Sigmoid colon (tissue), 7 donors: ENCODE measurements at places on chromosomes 2 and 18. TPM values are rescaled to one million over a fixed set of nuclear protein-coding genes. Genes with fewer than 3 reads are reported as not detected.

DNA sequence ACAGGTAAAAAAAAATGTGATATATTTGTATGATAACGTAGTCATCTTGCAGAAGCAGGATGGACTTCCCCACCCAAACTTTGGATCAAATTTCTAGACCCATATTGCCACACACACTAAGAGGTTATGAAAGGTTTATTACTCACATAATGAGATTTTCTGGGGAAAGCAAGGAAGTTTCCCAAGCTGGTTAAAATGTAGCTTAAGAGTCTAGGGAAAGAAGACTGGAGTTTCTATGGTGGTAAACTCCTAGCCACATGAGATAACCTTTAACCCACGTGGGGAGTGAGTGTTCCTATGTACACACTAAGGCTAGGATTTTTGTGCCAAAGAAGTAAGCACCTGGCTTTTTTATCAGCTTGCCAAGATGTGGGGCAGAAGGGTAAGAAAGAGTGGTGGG is 335.7 kb upstream of the UBE2E3 start:
- H3K27ac ChIP-seq: no peak overlapping the region
- no peaks in the 10 kb centered on the region for H3K27me3 ChIP-seq
- DNase-seq: no peak
- no peak overlapping the region for H3K4me3 ChIP-seq

CMPK2 gene
- 11.1 TPM for total RNA-seq

GRCh38 chr18:55300421-55300935 is 287.5 kb downstream of the TCF4 start:
- H3K27me3 ChIP-seq: no peaks in the 10 kb centered on the region
- DNase-seq: no peak
- H3K36me3 ChIP-seq: no peaks in the 10 kb centered on the region
- H3K27ac ChIP-seq: no peak overlapping the region
- peak overlapping the region; percentile 11 for H3K4me3 ChIP-seq
- H3K4me1 ChIP-seq: no peaks in the 10 kb centered on the region

- no peaks in the 10 kb centered on the region for H3K36me3 ChIP-seq
- H3K4me3 ChIP-seq: no peak overlapping the region
- no peak for DNase-seq
- H3K27ac ChIP-seq: no peak overlapping the region
Measured at GRCh38 chr2:210072922-210073509, 70.6 kb downstream of the RPE start.

TMEM247 gene
- not detected for total RNA-seq

DNA sequence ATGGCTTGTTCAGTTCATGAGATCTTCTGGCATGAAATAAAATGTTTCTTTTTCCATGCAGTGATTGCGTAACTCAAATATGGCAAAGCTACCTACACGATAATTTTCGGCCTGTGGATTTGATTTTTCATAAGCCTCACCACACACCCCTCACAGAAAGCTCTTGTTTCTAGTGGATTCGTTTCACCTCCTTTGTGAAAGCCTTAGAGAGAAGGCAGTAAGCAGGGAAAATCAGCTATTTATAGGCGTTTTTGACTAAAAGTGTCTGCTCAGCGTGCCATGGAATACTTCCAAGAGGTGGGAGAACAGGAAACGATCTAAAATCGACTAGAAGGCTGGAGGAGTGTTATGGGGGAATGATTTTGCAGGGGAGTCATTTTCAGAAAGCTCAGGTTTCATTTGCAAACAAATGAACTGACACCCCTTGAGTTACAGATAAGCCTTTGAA is 417.9 kb downstream of the TGIF1 start:
- no peak overlapping the region for H3K4me3 ChIP-seq
- H3K4me1 ChIP-seq: no peaks in the 10 kb centered on the region
- DNase-seq: no peak
- no peak overlapping the region for H3K27ac ChIP-seq

GRCh38 chr2:215678094-215678493 is 242.2 kb upstream of the FN1 start:
- no peaks in the 10 kb centered on the region for H3K36me3 ChIP-seq
- H3K4me3 ChIP-seq: no peak overlapping the region
- H3K4me1 ChIP-seq: no peaks in the 10 kb centered on the region
- H3K27ac ChIP-seq: no peak overlapping the region
- DNase-seq: no peak
- H3K27me3 ChIP-seq: no peaks in the 10 kb centered on the region

SDC1 gene
- 0.33 TPM for total RNA-seq

CABYR gene
- total RNA-seq: 1.1 TPM

GRCh38 chr2:189621781-189622180 is 39.5 kb upstream of the ASNSD1 start:
- no peak overlapping the region for H3K27ac ChIP-seq
- no peaks in the 10 kb centered on the region for H3K36me3 ChIP-seq
- no peak overlapping the region for H3K4me3 ChIP-seq

GRCh38 chr18:67840379-67840778 is 323.9 kb upstream of the DSEL start:
- no peaks in the 10 kb centered on the region for H3K27me3 ChIP-seq
- H3K4me3 ChIP-seq: no peak overlapping the region
- H3K36me3 ChIP-seq: no peaks in the 10 kb centered on the region
- DNase-seq: no peak
- H3K27ac ChIP-seq: no peak overlapping the region

DNA sequence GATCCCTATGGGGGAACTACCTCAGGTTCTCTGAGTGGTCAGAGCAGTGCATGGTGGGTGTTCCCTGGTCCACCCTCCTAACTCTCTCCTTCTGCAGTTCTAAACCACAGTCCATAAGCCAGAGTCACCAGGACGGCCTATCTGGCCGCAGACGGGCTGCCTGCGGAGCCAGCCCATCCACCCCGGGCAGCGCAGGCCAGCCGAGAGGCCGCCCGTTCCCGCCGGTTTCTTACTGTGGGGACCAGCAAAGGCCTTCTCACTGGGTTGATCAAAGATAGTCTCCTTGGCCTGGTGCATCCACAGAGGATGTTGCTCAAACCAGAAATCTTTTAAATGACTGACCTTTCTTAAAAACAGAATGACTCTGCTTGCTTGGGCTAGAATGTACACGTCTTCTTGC is 9.6 kb upstream of the CHST10 start:
- no peak for DNase-seq
- H3K36me3 ChIP-seq: no peaks in the 10 kb centered on the region
- H3K4me3 ChIP-seq: no peak overlapping the region
- peaks cover 6% of the 10 kb centered on the region for H3K4me1 ChIP-seq
- no peaks in the 10 kb centered on the region for H3K27me3 ChIP-seq

DNA sequence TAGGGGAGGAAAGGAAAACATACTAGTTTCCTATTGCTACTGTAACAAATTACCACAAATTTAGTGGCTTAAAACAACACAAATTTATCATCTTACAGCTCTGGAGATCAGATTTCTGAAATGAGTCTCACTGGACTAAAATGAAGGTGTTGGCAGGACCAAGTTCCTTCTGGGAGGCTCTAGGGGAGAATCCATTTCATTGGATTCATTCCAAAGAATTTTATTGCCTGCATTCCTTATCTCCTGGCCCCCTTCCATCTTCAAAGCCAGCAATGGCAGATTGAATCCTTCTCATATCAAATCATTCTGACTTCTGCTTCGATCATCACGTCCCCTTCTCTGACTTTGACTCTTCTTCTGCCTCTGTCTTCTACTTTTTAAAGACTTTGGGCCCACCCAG is 250.9 kb downstream of the IRS1 start:
- no peak overlapping the region for H3K27ac ChIP-seq
- no peaks in the 10 kb centered on the region for H3K4me1 ChIP-seq
- no peak for DNase-seq
- H3K36me3 ChIP-seq: no peaks in the 10 kb centered on the region

C1QL2 gene
- total RNA-seq: not detected

DNA sequence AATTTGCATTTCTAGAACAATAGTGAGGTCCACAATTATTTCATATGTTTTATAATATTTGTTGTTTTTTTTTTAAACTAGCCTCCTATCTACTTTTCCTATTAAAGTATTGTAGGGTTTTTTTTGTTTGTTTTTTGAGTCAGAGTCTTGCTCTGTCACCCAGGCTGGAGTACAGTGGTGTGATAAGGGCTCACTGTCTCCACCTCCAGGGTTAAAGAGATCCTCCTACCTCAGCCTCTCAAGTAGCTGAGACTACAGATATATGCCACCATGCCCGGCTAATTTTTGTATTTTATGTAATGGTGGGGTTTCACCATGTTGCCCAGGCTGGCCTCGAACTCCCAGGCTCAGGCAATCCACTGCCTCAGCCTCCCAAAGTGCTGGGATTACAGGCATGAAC is 122.5 kb downstream of the SLC39A10 start:
- no peaks in the 10 kb centered on the region for H3K4me1 ChIP-seq
- H3K36me3 ChIP-seq: no peaks in the 10 kb centered on the region
- DNase-seq: no peak
- no peak overlapping the region for H3K27ac ChIP-seq
- H3K27me3 ChIP-seq: no peaks in the 10 kb centered on the region
- H3K4me3 ChIP-seq: no peak overlapping the region

SPATA3 gene
- not detected for total RNA-seq

ERMN gene
- not detected for total RNA-seq

DNA sequence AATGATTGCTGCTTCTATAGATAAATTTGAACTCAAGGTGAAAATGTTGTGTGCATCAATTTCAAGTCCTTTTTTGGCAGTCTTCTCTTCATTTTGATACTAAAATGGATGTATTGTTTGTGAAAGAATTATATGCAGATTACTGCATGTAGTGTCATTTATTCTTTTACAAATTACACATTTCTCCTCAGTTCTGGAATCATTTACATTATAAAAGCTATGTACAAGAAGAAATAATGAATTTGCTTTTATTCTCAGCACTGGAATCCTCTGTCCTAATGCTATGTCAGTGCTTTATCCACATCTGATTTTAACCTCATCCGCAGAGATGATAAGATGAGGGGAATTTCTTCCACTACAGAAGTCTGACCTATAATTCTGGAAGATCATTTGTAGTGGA is 220.8 kb upstream of the UBE2E3 start:
- H3K36me3 ChIP-seq: no peaks in the 10 kb centered on the region
- no peaks in the 10 kb centered on the region for H3K27me3 ChIP-seq
- H3K27ac ChIP-seq: no peak overlapping the region
- no peaks in the 10 kb centered on the region for H3K4me1 ChIP-seq
- no peak for DNase-seq
- H3K4me3 ChIP-seq: no peak overlapping the region

ID2 gene
- 449 TPM for total RNA-seq

SNORC gene
- 1.2 TPM for total RNA-seq

DNA sequence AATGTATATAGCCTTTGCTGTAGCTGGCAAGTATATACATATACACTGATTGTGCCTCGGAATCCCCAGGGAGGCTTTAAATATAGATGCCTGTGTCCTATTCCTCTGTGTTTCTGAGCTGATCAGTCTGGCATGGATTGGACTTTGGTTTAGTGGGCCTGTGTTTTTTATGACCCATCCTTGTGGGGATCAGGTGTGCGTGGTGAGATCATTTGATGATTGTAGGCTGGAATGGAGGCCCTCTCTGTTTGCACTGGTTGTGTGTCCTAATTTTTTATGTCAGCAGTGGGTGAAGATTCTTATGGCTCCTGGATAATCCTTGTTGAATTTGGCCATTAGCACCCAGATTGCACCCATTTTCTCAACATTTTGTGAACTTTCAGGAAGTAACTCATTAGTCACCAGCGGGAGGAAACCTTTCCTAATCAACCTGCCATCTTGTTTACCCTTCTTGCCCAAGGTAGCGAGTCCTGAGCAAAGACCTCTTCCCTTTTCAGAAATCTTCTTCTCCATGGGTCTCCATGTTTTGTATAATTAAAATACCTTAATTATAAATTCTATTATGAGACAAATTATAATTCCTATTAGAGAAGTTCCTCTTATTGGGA is 75.8 kb downstream of the UGGT1 start:
- no peak overlapping the region for H3K4me3 ChIP-seq
- no peak for DNase-seq
- no peak overlapping the region for H3K27ac ChIP-seq
- H3K4me1 ChIP-seq: no peaks in the 10 kb centered on the region
- no peaks in the 10 kb centered on the region for H3K27me3 ChIP-seq

- no peaks in the 10 kb centered on the region for H3K36me3 ChIP-seq
- peak overlapping the region; percentile 47 for H3K27ac ChIP-seq
Measured at GRCh38 chr2:23423873-23424680, 39.1 kb downstream of the KLHL29 start.

GRCh38 chr18:8705961-8706790 is 820 bp downstream of the MTCL1 start:
- no peaks in the 10 kb centered on the region for H3K27me3 ChIP-seq
- H3K4me1 ChIP-seq: no peaks in the 10 kb centered on the region
- H3K4me3 ChIP-seq: peak overlapping the region; percentile 93
- DNase-seq: peak; percentile 66
- H3K27ac ChIP-seq: peak overlapping the region; percentile 96

SULT1C4 gene
- 6.1 TPM for total RNA-seq

CYP27A1 gene
- total RNA-seq: 27.2 TPM

DNA sequence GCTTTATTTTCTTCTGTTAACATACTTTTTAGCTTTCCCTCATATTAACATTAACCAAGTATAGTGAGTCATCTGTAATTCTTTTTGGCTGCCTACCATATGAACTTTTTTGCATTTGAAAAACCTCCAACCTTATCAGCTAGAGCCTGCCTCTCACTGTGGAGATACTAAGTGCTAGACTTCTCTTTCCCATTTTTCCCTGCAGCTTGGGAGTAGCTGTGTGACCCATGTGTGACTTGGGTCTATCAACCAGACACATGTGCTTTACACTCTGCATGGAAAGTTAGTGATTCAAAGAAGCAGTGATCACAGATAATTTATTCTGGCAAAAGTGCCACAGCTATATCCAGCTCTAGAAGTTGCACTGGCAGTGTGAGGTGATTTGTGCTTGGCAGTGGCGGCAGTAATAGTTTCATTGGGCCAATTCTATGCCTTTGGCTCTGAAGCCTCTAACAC is 36.3 kb downstream of the PREPL start:
- no peak overlapping the region for H3K4me3 ChIP-seq
- no peaks in the 10 kb centered on the region for H3K27me3 ChIP-seq
- H3K27ac ChIP-seq: no peak overlapping the region
- H3K4me1 ChIP-seq: no peaks in the 10 kb centered on the region
- H3K36me3 ChIP-seq: peaks cover 26% of the 10 kb centered on the region

DNA sequence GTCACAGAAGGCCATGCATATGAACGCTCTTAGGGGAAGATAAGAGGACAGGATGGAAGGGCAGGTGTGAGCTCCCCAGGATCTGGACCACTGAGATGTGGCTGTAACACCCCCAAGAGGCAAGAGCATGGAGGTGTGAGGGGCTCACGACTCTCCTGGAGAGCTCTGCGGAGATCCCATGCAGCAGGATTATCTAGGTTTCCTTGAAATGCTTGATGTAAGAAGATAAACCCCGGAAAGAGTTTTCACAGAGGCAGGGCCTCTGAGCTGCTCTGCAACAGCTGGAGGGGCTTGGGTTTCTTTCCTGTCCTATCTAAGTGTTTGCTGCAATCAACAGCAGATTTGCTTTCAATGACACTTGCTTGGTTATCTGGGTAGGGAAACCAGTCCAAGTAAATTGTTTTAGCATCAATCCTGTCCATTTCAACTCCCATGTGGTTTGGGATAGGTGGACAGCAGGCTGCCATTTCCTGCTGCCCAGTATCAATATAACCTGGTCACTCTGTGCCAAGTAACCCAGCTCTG is 138.9 kb downstream of the SMAD2 start:
- DNase-seq: no peak
- no peaks in the 10 kb centered on the region for H3K27me3 ChIP-seq
- H3K27ac ChIP-seq: no peak overlapping the region
- no peaks in the 10 kb centered on the region for H3K36me3 ChIP-seq
- H3K4me3 ChIP-seq: no peak overlapping the region

GRCh38 chr18:67525328-67526099 is 9.0 kb upstream of the DSEL start:
- no peaks in the 10 kb centered on the region for H3K27me3 ChIP-seq
- peak overlapping the region; percentile 69 for H3K27ac ChIP-seq
- DNase-seq: peak; percentile 87
- H3K4me3 ChIP-seq: no peak overlapping the region
- no peaks in the 10 kb centered on the region for H3K36me3 ChIP-seq

PMAIP1 gene
- 0.99 TPM for total RNA-seq
